Bladder microvascular endothelial cell (primary cell): ENCODE measurements at places on chromosomes 7 and 10. TPM values are rescaled to one million over a fixed set of nuclear protein-coding genes. Genes with fewer than 3 reads are reported as not detected.

The ABCB1 gene
- total RNA-seq: 4.5 and 11.0 TPM in 2 replicates

The SLC26A5 gene
- total RNA-seq: under 0.01 and 1.3 TPM in 2 replicates

The NAT16 gene
- not detected in 2 replicates for total RNA-seq

The COL17A1 gene
- total RNA-seq: 0.49 and 0.88 TPM in 2 replicates

The FAM24B gene
- total RNA-seq: 4.0 and 4.2 TPM in 2 replicates

The ALOX5 gene
- total RNA-seq: 0.13 TPM in 1 of 2 replicates, not detected in the other

The GBX1 gene
- total RNA-seq: not detected in 2 replicates

The CYP3A7 gene
- not detected in 2 replicates for total RNA-seq

The DGKI gene
- total RNA-seq: 0.65 and 4.2 TPM in 2 replicates

The ANKRD2 gene
- total RNA-seq: 0.44 and 0.49 TPM in 2 replicates

The CALML5 gene
- not detected in 2 replicates for total RNA-seq

The MKI67 gene
- total RNA-seq: 16.8 and 23.2 TPM in 2 replicates

The TFR2 gene
- total RNA-seq: under 0.01 and 0.57 TPM in 2 replicates

The KCP gene
- not detected in 2 replicates for total RNA-seq

The COA1 gene
- 22.2 and 44.0 TPM in 2 replicates for total RNA-seq

The SPDYE8 gene
- total RNA-seq: not detected in 2 replicates

The CCDC3 gene
- 1.5 and 4.8 TPM in 2 replicates for total RNA-seq

The FRMPD2 gene
- under 0.01 and 0.50 TPM in 2 replicates for total RNA-seq

The GPNMB gene
- 0.31 and 0.32 TPM in 2 replicates for total RNA-seq

The SMARCD3 gene
- 0.97 and 1.9 TPM in 2 replicates for total RNA-seq

The KCNMA1 gene
- under 0.01 and 0.63 TPM in 2 replicates for total RNA-seq

The ASZ1 gene
- not detected in 2 replicates for total RNA-seq

The TBX20 gene
- not detected in 2 replicates for total RNA-seq

The MAT1A gene
- total RNA-seq: not detected in 2 replicates

The ABCA13 gene
- under 0.01 TPM in 1 of 2 replicates, not detected in the other for total RNA-seq

The FGFR2 gene
- total RNA-seq: not detected in 2 replicates

The TMEM130 gene
- not detected in 2 replicates for total RNA-seq

The STARD3NL gene
- 76.7 and 110 TPM in 2 replicates for total RNA-seq

The C10orf143 gene
- 0.16 and 0.25 TPM in 2 replicates for total RNA-seq

The NUDT13 gene
- total RNA-seq: 1.4 and 1.9 TPM in 2 replicates

The PRPS1L1 gene
- not detected in 2 replicates for total RNA-seq

The SERPINE1 gene
- 270 and 1,595 TPM in 2 replicates for total RNA-seq

The PRF1 gene
- not detected in 2 replicates for total RNA-seq

The FRMD4A gene
- 26.9 and 64.4 TPM in 2 replicates for total RNA-seq

The LDB1 gene
- total RNA-seq: 33.8 and 58.6 TPM in 2 replicates

The PON1 gene
- total RNA-seq: under 0.01 TPM in 1 of 2 replicates, not detected in the other

The MRC1 gene
- total RNA-seq: 2.1 and 281 TPM in 2 replicates

The ANKRD22 gene
- not detected in 2 replicates for total RNA-seq

The TRIM73 gene
- total RNA-seq: 0.16 and 0.88 TPM in 2 replicates

The TNS3 gene
- 3.7 and 47.3 TPM in 2 replicates for total RNA-seq

The CYP2C18 gene
- not detected in 2 replicates for total RNA-seq

The ANLN gene
- total RNA-seq: 32.3 and 41.1 TPM in 2 replicates

The MOGAT3 gene
- total RNA-seq: not detected in 2 replicates

The CPA1 gene
- not detected in 2 replicates for total RNA-seq

The TBC1D12 gene
- 10.5 and 17.7 TPM in 2 replicates for total RNA-seq

The SEMA3E gene
- 0.32 and 1.7 TPM in 2 replicates for total RNA-seq

The AGMO gene
- total RNA-seq: 1.9 TPM in 2 replicates

The ADRB1 gene
- total RNA-seq: 0.32 and 47.8 TPM in 2 replicates

The CYP3A5 gene
- not detected in 2 replicates for total RNA-seq

The ANKRD16 gene
- total RNA-seq: 2.3 and 6.4 TPM in 2 replicates

The RNF32 gene
- total RNA-seq: 0.25 and 0.65 TPM in 2 replicates

The CALML3 gene
- not detected in 2 replicates for total RNA-seq

The FKBP6 gene
- total RNA-seq: not detected in 2 replicates

The TMEM229A gene
- not detected in 2 replicates for total RNA-seq

The PAX2 gene
- total RNA-seq: not detected in 2 replicates

The RADIL gene
- total RNA-seq: 0.65 and 1.3 TPM in 2 replicates

The NUB1 gene
- 30.6 and 52.4 TPM in 2 replicates for total RNA-seq

The INSIG1 gene
- 31.3 and 44.7 TPM in 2 replicates for total RNA-seq
